SK-MEL-5 (cell line): ENCODE measurements at places on chromosomes 4 and X.

- no peak for DNase-seq
Measured at GRCh38 chrX:45435481-45435880, 234.8 kb upstream of the DIPK2B start.

DNA sequence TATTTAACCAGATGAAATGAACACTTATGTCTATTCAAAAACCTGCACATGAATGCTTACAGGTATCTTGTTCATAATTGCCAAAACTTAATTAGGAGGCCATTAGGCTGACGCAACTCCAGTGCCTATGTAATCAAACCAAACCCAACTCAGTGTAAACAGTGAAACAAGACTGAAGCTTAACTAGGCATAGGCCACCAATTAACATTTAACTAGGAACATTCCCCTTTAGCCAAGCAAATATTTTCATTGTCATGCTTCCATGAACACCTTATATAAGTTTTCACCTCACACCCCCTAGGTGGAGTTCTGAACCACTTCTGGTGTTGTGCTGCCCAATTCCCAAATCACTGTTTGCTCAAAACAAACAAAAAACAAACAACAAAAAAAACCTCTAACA lies 686.0 kb downstream of the STPG2 start:
- no peak for DNase-seq

GRCh38 chr4:7410446-7410845 lies 24.3 kb downstream of the PSAPL1 start:
- DNase-seq = no peak

DNA sequence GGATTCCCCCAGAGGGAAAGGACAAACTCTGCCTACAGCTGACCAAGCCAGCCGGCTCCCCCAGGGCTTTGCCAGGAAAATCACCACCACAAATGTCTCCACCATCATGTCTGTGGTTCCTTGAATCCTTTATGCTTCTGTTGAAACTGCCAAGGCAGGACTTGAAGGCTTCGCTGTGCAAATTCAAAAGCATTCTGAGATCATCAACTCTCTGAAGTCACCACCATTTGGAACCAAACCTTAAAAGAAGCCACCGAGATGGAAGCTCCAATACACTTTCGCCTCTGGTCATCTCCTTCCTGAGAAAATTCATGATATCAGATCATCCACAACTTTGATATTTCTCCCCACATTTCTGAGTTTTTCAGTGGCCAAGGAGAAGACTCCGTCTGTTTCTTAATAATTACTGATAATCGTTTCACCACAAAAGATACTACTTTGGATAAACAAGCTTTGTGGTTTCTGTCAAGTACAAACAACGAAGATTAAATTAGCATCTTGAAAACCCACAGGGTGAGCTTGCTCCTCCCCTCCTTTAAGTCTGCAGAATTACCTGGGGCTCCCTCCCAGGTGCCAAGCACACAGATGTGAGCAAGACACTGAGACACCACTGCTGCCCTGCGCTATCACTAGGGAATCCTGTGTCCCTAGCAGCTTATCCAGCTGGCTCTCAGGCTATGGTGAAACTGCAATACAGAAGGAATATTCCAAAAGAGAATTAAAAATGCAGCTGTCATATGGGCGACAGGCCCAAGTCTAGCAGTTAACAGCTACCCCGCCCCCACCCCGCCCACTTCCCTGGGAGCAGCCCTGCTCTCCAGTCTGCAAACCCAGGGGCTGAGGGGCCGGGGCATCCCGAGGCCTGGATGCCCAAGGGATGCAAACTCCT lies 125.0 kb upstream of the TBL1X start:
- DNase-seq = no peak

DNA sequence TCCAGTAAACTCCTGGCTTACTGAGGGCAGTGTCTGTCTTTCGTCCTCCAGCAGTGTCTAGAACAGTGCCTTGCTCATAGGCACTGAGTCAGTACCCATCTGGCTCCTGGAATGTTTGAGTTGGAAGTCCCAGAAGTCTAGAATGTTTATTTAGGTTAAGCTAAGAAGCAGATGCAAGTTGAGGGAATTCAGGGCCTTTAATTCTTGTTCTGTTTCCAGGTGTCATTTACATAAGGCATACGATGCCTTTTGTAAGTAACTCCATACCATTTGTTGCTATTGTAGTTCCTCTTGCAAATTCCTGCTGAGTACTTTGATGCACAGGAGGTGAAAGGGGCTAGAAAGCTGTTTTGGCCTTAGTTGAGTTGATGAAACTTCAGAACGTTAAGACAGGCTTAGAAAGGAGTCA lies 22.2 kb downstream of the ARHGAP10 start:
- no peak for DNase-seq

DNA sequence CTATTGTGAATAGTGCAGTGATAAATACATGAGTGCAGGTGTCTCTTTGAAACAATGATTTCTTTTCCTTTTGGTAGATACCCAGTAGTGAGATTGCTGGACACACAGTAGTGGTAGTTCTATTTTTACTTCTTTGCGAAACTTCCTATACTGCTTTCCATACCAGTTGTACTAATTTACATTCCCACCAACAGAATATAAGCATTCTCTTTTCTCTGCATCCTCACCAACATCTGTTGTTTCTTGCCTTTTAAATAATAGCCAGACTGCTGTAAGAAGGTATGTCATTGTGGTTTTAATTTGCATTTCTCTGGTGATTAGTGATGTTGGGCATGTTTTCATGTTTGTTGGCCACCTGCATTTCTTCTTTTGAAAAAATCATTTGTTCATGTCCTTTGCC lies 105.9 kb downstream of the COL4A6 start:
- DNase-seq = no peak

- peak; percentile 36 for DNase-seq
Measured at GRCh38 chr4:127240764-127241105, 392.0 kb upstream of the INTU start.

DNA sequence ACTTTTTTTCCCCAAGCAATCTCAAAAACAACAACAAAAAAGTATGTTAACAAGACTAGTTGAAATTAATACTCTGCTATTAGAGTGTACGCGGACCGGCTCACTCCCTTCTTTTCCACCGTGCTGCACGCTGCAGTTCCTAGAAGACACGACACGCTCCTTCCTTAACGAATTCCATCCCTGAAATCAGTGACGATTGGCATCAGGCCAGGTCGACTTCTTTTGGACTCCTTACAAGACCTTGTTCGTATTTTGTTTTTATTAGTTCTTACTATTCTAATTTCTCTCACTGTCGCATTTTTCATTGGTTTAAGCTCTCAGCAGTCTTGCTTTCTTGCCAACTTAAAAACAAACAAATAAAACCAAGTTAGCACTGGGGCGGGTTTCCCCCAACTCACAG lies 175.8 kb upstream of the PITX2 start:
- DNase-seq = no peak

DNA sequence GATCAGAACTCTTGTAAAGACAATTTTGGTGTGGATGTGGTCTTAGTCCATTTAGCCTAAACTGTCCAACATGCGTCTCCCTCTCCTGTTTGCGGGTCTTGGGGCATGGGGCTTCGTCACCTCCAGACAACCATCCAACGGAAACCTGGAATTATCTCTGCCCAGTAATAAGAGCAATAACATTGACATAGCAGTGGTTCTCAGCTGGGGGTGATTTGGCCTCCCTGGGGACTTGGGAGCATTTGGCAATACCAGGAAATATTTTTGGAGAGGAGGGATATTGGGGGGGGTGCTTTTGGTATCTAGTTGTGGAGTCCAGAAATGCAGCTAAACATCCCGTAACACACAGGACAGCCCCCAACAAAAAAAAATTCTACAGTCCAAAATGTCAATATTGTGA lies 47.2 kb downstream of the SEL1L3 start:
- no peak for DNase-seq

DNA sequence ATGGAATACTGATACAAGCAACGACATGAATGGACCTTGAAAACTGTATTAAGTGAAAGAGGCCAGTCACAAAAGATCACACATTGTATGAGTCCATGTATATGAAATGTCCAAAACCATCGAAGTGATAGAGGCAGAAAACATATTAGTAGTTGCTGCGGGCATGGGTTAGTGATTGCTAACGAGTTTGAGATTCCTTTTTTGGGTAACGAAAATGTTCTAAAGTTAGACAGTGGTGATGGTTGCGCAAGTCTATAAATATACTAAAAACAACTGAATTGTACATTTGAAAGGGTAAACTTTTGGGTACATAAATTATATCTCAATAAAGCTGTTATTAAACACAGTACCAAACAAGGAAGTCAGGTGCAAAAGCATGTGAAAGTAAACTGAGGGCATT lies 234.5 kb downstream of the FBXW7 start:
- no peak for DNase-seq

DNA sequence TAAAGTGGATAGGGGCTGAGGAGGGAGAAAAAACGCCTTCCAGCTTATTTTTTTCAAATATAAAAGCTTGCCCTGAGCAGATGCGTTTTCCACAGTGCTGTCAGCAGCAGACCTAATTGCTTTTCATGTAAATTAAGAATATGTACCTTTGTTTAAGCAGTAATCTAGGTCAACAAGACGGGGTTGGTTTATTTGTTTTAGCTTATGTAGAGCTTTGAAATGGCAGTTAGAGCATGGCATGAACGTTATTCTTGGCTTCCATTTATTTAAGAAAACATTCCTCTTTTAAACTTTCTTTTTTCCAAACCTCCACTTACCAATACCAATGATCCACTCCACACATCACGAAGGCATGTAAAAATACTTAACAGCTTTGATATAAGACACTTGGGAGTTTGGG lies 220.3 kb upstream of the TENM3 start:
- no peak for DNase-seq

DNA sequence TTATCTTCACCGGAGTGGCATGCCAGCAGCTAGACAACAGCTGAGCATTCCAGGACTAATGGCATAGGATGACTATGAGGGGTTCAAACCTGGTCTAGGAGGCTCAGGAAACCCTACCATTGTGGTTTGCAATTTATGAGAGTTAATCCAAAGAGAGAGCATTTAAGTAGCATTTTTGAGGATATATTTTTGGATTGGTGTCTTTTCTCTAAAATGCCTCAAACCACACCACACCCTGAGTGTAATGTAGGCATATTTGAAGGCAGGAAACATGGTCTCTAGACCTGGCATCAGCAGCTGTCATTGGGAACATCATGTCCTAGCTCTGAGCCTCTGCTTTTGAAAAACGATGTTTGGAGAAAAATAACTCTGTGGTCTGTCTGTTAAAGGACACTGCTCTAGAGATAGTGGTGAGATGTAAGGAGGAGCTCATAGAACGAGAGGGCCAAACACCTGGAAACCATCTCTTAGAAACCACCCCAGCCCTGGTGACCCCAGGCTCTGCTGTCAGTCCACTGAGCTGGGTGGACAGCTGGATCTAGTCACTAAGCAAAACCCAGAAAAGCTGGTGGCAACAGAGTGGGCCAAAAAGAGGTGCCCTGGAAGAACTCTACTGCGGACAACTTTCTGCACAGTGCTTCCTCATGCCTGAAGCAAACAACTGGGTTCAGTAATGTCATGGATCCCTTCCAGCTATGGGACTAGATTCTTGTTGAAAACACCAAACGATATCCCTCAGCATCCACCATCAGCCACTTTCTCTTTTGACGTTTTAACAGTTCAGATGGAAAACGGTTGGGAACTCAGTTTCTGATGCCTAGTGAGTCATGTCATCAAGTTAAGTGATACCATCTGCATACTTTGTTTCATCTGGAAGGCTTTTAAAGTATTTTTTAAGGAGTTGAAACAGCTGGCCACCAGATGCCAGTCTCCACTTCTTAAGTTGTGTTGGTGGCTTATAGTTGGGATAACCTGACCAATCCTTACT lies 100.2 kb upstream of the C1QTNF7 start:
- DNase-seq = no peak

- no peak for DNase-seq
Measured at GRCh38 chrX:107760304-107761077, 15.1 kb downstream of the TSC22D3 start.

DNA sequence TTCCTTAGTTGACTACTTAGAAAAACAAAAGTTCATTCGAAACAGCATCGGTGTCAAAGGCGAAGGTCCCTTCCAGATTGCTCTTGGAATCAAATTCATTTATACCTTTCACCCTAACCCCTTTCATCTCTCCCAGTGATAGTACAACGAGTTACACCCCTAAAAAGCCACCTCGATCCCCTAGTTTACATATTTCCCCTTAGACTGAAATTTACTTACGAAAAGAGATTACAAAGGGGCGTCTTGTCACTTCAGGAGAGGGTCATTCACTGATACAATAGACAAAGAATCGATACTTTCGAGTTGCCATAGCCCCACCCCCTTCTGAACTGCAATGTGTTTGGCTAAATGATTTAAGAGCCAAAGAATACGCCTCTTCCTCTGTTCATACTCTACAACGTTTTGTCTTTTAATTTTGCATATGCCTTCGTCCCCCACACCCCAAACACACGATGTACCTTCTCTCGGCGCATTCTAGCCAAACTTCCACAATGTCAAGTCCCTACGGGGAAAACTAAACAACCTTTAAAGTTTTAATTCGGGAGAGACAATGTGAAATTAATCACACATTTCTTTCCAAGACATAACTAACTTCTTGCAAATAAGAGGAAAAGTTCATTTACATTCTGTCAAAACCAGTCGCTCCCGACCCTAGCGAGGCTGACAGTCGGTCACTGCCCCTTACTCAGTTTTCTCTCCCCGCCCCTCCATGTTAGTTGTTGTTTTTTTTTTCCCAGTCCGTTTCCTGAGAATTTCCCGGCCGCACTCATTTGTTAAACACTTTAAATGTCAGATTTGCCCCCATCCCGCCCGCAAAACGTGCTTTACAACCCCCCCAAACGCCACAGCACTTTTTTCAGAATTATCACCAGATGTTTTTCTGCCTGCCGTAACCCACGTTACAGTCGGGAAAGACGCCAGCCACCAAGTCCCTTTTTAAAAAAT lies 88.6 kb downstream of the HPRT1 start:
- no peak for DNase-seq

DNA sequence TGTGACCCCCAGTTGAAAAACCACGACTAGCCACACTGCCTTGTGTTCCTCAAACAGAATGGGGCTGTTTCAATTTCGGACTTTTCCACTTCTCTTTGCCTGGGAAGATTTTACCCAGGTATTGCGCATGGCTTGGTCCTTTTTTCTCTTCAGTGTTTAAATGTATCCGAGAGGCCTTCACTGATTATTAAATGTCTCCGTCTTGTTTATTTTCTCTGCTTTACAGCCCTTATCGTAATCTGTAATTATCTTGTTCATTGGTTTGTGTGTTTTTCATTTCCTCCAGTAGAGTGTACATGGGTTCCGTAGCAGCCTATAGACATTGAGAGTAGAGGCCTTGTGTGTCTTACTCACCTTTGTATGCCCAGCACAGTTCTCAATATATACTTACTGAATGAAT lies 2.4 kb downstream of the MOSPD2 start:
- DNase-seq = no peak
